Activated T-cell treated with anti-CD3 and anti-CD28 coated beads, Interleukin-2, amount 50 U/mL, for 24 hours (primary cell): ENCODE measurements at places on chromosomes 11 and 22.

GRCh38 chr11:116695657-116696254 is 77.0 kb downstream of the BUD13 start:
- DNase-seq = no peak

DNA sequence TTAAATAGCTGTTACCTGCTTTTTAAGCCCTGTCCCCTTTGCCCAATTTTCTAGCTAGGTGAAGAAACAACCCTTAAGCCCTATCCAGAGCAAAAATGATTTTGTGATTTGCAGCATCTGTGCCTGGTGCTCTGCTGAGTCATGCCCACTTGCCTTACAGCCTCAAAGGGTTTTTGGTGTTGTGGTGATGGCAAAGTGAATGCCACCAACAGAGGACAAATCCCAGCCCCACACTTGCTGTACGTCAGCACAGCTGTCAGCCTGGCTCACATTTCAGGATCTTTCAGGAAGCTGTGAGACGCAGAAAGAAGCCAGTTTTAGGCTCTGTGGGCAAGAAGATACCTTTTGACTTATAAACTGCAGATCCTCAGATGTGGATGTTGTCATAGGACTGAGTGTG is 401.7 kb downstream of the TENM4 start:
- no peak for DNase-seq

DNA sequence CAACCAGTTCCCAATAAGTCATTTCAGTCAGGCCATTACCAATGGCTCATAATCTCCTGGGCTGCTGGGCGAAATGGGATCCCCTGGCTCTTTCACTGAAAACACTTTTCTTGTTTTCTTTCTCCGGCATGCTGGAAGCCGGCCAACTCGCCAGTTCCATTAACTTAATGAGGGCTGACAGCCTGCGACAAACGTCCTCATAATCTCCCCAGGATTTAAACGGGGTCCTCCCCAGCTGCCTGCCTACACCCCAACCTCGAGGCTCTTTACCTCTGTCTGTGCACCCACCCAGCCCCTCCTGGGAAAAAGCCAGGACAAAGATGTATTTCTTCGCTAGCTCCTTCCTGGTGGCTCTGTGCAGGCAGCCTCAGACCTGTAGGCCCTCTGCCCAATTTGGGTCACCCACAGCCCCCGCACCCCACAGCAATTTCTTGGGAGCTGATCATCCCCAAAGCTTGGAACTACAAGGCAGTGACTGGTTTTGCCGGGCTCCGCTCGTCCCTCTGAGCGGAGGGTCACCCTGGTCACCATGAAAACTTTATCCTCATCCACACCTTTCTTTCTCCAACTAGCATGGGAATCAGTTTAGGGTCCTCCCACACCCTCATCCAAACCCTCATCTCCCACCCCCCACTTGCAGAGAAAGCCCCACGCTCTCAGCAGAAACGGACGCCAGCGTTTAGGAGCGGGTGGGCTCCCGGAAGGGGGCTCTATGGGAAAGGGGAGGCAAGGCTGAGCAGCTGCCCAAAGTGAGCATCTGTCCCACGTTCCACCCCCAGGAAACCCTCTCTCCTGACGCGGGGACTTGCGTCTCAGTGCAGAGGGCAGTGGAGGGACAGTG is 51.1 kb upstream of the KCNQ1OT1 start:
- no peak for DNase-seq

- no peak for DNase-seq
Measured at GRCh38 chr22:42294034-42294985, 23.9 kb upstream of the TCF20 start.

DNA sequence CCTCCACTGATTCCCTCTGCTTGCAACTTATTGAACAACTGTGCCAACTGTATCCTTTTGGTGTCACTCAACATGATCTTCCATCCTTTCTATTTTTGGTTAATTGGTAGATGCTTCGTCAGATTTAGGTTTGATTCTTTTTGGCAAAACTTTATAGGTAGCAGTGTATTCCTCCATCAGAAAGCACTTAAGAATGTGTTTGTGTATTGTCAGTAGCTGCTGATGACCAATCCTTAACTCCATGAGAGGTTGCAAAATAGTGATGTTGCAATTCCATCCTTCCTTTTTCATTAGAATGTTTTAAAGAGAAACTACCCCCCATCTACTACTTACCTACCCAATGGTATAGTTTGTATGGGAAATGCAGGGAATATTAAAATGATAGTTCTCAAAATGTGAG is 22.1 kb downstream of the FAM76B start:
- DNase-seq = no peak

- no peak for DNase-seq
Measured at GRCh38 chr11:34575261-34575660, 45.6 kb upstream of the EHF start.

GRCh38 chr11:100687630-100688395 is 725 bp downstream of the ARHGAP42 start:
- peak; percentile 37 for DNase-seq
